Inflammatory macrophage treated with lipopolysaccharide for 4 hours (primary cell): ENCODE measurements at places on chromosomes 3 and 15.

GRCh38 chr3:146650691-146651442, 45.7 kb upstream of the PLSCR5 start:
- no peak for DNase-seq

- DNase-seq: no peak
Observed at GRCh38 chr3:67863869-67864268, 209.5 kb upstream of the SUCLG2 start.

- DNase-seq: no peak
Observed at GRCh38 chr3:162643245-162643644, 1146.6 kb downstream of the OTOL1 start.

GRCh38 chr3:123283074-123283473, 81.3 kb downstream of the SEC22A start:
- DNase-seq: no peak

GRCh38 chr15:74540161-74540760, 759 bp upstream of the ARID3B start:
- no peak for DNase-seq

DNA sequence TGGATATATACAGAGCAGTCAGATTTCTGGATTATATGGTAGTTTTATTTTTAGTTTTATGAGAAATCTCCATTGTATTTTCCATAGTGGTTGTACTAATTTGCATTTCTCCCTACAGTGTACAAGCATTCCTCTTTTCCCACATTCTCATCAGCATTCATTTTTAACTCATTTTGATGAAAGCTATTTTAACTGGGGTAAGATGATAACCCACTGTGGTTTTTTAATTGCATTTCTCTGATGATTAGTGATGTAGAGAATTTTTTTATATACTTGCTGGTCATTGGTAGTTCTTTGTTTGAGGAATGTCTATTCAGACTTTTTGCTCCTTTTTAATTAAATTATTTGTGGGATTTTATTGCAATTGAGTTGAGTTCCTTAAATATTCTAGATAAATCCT, 903.6 kb downstream of the DIPK2A start:
- no peak for DNase-seq

GRCh38 chr3:168534761-168535160, 439.0 kb upstream of the GOLIM4 start:
- DNase-seq: no peak

GRCh38 chr3:102114264-102114979, 265.1 kb downstream of the NFKBIZ start:
- DNase-seq: no peak

DNA sequence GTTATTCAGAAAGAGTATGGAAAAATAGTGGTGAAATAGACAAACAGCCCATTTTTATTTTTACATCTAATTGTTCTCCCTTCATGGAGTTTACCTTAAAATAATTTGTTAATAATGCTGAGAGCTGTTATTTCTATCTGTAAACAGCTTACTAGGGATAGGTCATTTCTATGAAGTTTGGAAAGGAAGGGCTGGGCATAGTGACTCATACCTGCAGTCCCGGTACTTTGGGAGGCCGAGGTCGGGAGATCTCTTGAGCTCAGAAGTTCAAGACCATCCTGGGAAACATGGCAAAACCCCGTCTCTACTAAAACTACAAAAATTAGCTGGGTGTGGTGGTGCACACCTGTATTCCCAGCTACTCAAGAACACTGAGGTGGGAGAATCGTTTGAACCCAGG, 624.3 kb upstream of the LMCD1 start:
- DNase-seq: no peak

GRCh38 chr15:81785181-81785580, 260.6 kb downstream of the MEX3B start:
- no peak for DNase-seq

DNA sequence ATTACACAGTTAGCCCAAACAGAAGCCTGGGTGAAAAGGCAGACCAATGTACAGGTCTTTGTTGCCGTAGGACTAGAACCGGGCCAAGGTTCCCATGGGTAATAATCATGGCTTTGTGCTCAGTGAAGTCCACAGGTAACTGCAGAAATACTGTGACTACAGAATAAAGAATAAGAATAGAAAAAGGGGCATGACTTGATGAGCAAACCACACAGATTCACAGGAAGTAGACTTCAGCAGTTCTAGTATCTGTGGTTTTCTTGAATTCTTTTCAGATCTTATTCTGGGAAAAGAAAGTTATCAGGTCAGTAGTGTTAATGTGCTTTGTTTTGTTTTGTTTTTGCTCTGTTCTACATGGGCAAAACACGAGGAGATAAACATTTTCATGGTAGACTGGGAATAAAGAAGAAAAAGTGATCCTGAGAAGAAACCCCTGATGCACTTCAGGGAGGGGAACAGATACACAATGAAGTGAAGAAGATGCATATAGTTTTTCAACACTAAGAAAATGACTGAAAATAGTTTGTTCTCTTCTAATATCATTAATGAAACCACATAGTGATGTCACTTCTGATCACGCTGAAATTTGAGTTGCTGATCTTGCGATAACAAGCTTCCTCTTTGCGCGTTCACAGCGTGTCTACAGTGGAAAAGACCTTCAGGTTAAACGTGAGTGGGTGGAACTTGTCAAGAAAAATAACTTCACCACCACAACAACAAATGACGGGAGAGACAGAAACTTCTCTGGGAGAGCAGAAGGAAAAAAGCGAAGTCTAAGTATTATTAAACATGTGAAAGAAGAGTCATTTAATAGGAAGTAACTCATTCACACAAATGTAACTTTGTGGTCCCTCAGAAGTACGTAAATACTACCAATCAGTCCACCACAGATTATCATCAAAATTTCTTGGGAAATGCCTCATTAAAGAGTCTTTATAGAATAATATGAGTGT, 315.8 kb upstream of the SATB1 start:
- peak; percentile 95 for DNase-seq

- no peak for DNase-seq
Observed at GRCh38 chr3:52805270-52806039, 10.9 kb downstream of the ITIH3 start.

GRCh38 chr3:11246663-11246970, 25.6 kb upstream of the ATG7 start:
- DNase-seq: no peak

- DNase-seq: no peak
Observed at GRCh38 chr15:33908406-33908805, 59.9 kb upstream of the CHRM5 start.

DNA sequence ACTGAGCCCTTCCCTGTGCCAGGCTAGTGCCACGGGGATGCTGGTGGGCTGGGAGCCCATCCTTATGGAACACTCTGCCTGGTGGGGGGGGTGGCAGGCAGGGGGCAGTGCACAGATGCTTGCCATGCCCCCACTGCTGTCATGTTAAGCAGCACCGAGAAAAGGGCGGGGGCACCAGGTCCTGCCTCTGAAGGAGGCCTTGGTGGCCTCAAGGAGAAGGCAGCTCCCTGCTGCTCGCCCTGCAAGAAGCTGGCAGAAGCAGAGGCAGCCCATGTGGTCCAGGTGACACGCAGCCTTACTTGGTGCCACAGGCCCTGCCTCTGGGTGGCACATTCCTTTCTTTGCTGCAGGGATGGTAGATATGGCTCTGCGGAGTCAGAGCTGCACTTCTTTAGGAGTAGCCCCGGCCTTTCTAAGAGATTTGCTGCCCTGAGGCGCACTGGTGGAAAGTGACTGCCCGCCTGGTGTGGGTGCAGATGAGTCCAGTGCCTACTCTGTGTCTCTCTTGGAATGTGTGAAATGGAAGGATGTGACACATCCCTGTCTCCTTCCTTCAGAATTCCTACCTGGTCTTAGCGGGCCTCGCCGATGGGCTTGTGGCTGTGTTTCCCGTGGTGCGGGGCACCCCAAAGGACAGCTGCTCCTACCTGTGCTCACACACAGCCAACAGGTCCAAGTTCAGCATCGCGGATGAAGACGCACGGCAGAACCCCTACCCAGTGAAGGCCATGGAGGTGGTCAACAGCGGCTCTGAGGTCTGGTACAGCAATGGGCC, 145.8 kb downstream of the LRRK1 start:
- DNase-seq: no peak

GRCh38 chr3:23192816-23193215, 10.3 kb upstream of the UBE2E2 start:
- DNase-seq: no peak

GRCh38 chr3:108826309-108827187, 4.0 kb downstream of the TRAT1 start:
- DNase-seq: no peak

DNA sequence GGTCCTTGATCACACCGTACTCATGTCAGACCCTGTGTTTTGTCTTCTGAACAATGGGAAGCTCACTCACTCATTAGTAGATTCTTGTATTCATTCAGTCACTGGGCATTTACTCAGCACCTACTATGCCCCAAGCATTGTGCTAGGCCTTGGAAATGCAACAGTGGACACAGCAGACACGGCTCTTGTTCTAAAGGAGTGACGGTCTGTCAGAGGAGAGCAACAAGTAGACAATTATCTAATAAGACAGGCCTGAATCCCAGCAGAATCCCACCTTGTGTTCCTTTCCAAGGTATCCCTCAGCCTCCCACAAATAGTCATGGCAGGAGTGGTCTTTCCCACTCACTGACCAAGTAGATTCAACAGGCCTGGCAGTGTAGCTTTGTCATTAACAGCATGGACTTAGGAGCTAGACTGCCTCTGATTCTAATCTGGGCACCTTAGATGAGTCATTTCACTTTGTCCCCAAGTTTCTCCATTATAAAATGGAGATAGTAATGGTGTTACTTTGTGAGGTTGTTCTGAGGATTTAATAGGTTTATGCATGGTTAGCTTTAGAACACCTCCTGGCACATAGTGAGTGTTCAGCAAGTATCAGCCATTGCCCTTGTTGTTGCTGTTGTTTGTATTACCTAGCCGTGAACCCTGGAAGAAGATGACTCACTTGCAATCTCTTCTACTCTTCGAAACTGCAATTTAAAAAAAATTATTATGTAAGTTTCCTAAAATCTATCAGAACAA, 69.1 kb downstream of the SSUH2 start:
- no peak for DNase-seq

- DNase-seq: no peak
Observed at GRCh38 chr3:169545606-169546005, 117.9 kb downstream of the MECOM start.

DNA sequence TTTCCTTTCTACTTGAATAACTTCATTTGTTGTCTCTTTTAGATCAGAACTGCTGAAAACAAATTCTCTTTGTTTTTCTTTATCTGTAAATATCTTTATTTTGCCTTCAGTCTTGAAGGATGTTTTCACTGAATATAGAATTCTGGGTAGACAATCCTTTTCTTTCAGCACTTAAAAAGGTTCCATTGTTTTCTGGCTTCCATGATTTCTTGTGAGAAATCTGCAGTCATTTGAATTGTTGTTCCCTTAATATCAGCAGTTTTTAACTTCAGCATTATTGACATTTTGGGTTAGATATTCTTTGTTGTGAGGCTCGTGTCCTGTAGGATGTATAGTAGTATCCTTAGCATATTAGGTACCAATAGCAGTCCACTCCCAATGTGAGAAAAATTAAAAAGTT, 65.8 kb downstream of the SV2B start:
- no peak for DNase-seq

DNA sequence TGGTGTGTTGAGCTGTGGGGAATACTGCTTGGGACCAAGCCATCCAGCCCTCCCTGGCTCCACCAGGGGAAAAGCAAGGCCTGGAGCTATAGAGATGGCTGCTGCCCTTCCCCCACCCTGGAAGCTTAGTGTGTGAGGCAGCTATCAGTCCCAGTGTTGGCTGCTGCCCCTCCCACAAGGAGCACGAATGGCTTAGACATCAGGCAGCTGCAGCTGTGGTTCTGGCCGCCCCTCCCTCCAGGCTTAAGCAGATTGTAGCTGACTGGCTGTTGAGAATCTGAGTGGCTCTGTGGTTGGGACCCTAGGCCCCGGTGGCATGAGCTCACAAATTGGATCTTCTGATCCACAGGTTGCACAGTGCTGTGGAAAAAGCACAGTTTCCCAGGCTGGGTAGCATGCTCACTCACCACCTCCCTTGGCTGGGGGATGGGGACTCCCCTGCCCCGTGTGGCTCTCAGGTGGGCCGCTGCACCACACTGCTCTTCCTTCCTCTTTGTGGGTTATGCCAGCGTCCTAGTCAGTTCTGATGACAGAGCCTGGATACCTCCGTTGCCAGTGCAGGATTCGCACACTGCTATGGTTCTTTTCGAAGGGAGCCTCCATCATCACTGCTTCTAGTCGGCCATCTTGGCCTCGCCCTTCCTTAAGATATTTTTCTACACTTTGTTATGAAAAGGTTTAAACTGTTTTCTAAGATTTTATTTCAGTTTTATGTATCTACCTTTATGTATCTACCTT, 21.2 kb upstream of the SUCNR1 start:
- no peak for DNase-seq

- no peak for DNase-seq
Observed at GRCh38 chr3:12046406-12046805, 42.2 kb downstream of the SYN2 start.

- no peak for DNase-seq
Observed at GRCh38 chr3:184011937-184012889, 5.5 kb downstream of the ABCC5 start.

GRCh38 chr15:63463793-63464192, 40.6 kb upstream of the USP3 start:
- DNase-seq: no peak
